ENCODE measurements at places on chromosomes 5 and 9.

GRCh38 chr5:96316487-96316886 lies 116.6 kb downstream of the PCSK1 start:
- DNase-seq, result no peak

DNA sequence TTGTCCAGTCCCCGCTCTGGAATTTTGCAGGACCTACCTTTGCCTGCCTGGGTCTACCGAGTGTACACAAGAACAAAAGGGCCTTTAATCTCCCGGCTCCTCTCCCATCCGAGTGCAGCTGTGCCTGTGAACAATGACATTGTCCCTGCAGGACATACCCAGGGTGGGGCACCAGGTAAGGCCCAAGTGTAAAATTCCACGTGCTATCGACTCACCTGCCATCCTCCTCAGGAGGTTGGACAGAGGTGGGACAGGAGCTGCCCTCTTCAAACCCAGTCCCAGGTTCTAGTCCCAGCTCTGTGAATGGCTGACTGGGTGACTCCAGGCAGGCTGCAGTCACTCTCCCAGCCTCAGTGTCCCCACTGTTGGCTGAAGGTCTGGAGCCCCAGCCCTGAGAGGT lies 159.6 kb upstream of the ALDH1B1 start:
- DNase-seq, result no peak

DNA sequence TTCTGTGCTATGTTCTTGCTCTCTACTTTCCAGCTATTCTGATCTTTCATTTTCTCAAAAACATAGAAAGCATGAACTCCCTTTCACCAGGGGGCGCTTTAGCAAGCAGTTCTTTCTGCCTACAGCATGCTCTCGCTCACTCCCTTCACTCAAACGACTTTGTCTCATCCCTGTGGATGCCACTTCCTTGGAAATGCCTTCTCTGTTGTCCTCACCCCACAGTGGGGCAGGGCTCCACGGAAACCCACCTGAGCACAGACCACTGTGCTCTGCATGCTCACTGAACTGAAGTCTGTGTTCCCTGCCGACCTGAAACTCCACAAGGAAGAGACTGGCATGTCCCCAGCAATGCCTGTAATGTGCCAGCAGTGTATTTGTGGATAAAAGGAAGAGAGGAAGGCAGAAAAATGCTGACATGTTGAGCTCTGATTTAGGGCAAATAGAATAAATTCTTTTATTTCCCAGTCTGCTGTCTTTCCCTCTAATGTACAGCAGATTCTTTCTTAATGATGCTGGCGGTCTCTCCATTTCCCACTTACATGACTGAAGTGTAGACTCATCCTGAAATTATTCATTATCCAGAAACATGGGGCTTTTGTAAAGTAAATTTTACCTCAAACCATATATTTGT lies 4.9 kb upstream of the ROR2 start:
- DNase-seq, result no peak

GRCh38 chr5:387491-388265 lies 55.3 kb upstream of the EXOC3 start:
- no peak for DNase-seq

- no peak for DNase-seq
Measured at GRCh38 chr9:127162864-127163365, 40.5 kb upstream of the ANGPTL2 start.

- no peak for DNase-seq
Measured at GRCh38 chr5:93800988-93801811, 59.8 kb upstream of the POU5F2 start.

- no peak for DNase-seq
Measured at GRCh38 chr5:139659695-139660101, 11.5 kb downstream of the CXXC5 start.

DNA sequence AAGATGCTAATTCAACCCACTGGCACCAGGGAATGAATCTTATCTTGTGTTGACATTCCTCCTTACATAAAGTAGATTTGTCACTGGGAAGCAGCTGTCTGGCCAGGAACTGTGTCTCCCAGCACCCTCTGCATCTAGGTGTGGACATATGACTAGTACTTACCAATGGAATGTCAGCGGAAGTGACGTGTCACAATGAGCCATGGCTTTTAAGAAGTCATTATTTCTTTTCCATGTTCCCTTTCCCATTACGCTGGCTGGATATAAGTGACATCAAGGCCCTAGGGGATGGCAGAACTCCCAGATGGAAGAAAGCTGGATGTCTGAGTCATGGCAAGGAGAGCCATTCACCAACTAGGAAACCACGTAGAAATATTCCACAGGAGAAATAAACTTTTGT lies 84.7 kb upstream of the MAST4 start:
- no peak for DNase-seq

GRCh38 chr5:77560677-77561263 lies 68.7 kb upstream of the WDR41 start:
- DNase-seq, result no peak

DNA sequence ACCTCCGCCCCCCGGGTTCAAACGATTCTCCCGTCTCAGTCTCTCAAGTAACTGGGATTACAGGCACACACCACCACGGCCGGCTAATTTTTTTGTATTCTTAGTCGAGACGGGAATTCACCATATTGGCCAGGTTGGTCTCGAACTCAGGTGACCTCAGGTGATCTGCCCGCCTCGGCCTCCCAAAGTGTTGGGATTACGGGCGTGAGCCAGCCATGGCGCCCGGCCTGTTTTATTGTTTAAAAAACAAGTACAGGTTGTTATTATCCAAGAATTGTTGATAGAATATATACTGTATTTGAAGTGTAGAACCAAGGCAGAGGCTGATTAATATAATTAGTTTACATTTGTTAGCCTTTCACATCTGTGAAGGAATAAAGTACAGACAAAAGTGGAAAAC lies 8.9 kb downstream of the PARP8 start:
- no peak for DNase-seq

- DNase-seq, result no peak
Measured at GRCh38 chr9:88960632-88961031, 30.6 kb upstream of the S1PR3 start.

DNA sequence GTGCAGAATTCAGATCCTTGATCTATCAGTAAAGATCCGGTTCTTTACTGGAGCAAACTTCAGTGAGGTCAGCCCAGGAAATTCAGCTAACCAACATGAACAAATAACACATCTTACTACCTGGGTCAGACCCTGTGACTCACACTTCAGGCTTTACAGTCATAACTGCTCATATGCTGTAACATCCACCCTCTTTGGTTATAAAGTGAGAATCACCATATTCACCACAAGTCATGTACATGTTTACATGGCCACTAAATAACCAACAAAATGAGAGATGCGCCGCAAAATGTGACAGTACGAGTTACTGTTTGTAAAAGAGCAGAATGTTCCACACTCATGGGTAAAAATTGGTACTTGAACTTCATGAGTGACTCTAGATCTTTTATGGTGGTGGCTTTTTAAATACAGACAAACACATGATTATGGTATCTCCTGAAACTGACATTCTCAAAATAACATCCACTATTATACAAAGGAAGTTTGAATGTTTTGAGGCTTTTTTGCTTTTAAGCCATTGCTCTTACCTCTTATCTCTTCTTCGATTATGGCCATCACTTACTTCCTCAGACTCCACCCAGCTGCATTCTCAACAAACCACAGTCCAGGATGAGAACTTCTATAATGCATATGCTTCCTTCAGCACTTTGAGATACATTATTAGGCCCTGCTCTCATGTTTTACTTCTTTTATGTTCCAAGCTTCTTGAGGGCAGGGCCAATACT lies 516.6 kb downstream of the RAB3C start:
- DNase-seq, result no peak

DNA sequence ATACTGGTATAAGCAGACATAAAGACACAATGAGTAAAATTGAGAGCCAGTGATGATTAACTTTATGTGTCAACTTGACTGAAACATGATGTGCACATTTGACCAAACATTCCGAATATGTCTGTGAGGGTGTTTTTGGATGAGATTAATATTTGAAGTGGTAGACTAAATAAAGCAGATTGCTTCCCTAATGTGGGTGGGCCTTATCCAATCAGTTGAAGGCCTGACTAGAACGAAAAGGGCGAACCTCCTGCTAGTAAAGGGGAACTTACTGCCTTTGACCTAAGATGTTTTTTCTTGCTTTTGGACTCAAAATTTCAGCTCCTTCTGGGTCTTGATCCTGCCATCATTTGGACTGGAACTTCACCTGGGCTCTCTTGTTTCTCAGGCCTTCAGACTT lies 1387.7 kb upstream of the CDH6 start:
- no peak for DNase-seq

GRCh38 chr9:93680443-93681268 lies 104.3 kb downstream of the PHF2 start:
- no peak for DNase-seq

GRCh38 chr9:32783168-32783891 lies at the start of gene TMEM215:
Gene TMEM215 (plus strand): TSS chr9:32783540. CDS start chr9:32784184, 644 bp downstream.
- DNase-seq, result no peak

DNA sequence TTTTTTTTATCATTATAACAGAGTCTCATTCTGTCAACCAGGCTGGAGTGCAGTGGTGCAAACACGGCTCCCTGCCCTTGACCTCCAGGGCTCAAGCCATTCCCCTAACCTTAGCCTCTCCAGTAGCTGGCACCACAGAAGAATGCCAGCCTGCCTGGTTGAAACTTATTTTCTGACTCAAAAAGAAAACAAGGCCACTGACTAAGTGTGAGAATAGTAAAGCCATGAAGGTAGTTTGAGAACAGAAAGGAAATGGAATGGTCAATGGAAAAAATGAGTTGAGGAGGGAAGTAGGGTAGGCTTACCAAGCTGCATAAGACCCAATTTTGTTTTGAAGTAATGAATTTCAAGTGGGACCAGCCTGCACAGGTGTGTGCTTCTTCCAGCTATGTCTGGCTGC lies 82.8 kb upstream of the RORB start:
- no peak for DNase-seq

- DNase-seq, result no peak
Measured at GRCh38 chr5:179192891-179193470, 132.8 kb downstream of the ZNF354C start.

DNA sequence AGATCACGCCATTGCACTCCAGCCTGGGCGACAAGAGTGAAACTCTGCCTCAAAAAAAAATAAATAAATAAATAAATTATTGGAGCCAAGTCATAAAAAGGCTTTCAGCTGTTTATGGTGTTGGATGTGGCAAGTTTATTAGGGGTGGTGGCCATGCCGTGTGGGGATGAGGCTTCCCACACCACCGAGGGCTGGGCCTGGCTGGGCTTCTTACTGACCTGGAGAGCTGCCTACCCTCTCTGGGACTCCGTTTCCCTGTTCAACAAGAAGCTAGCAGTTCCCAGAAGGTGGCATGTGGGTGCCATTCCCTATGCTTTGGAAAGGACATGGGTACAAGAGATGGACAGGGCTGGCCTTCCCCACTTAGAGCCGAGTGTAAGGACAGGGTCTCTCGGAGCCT lies 22.6 kb downstream of the GPRIN1 start:
- no peak for DNase-seq

GRCh38 chr5:15371184-15371583 lies 128.8 kb upstream of the FBXL7 start:
- DNase-seq, result no peak

DNA sequence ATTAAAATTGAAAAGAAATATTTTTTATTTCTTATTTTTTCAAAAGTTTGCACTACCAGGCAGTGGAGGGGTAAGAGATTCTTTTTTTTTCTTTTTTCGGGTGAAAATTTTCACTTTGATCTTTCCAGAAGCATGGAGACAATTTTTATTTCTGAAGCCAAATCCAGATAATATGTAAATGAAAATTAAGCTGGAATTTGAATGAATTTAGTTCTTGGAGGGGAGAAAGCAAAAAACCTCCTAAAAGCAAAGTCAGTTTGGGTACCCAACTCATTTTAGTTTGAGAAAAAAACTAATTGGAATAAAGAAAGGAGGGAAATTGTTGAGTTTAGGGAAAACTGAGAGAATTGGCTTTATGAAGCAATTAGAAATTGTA lies 872 bp downstream of the ZNF618 start:
- no peak for DNase-seq

GRCh38 chr9:138071731-138072130 lies 194.1 kb downstream of the CACNA1B start:
- DNase-seq, result no peak

DNA sequence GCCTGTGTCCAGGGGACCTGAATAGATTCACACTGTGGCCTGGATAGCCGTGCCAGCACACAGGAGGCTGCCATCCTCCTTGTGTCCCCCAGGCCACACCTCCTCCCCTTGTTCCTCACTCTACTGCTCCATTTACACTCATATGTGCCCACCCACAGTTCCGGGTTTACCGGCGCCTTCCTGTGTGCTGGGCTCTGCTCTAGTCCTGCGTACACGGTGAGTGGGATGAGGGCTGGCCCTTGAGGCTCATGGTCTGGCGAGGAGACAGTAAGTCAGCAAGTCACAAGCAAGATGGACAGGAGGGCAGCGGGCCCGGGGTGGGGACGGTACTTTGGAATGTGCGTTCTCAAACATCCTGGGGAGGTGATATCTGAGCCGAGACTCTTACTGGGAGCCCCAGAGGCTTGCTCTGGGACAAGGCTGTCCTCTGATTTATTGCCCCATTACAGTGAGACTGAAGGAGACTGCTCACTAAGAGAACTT lies 32.4 kb upstream of the NXNL2 start:
- no peak for DNase-seq

- no peak for DNase-seq
Measured at GRCh38 chr5:82628364-82628910, 350.3 kb upstream of the RPS23 start.

DNA sequence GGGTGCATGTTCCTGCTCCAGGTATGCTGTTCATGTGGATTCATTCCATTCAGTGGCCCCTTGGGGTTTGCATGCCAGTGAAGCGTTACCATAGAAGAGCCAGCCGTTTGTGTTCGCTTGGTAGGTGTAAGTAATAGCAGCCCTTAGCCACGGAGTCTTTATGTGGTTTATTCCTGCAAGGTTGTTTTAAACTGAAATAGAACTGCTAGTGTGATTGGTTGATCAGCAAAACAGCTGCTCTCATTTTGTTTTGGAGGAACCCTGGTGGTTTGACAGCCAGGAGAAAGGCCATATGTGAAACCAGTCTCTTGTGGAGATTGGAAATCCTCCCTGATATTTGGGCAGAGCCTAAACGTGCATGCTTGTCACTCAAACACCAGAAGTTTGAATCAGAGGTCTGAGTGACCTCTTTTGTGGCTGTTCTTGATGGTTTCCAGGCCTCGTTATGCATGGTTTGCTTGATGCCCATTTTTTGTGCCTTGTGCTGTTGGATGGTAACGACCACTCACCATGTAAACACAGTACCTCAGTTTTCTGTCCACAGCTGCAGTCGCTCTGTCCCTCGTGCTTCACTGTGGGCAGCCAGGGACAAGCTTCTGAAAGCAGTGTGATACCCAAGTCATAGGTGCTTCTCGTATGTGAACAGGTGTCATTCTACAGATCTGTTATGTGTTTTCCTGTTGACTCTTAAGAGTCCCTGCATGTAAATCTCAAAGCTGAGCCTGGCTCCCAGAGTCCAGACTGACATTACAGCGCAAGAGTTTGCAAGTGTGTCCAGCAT lies 58.3 kb upstream of the NXNL2 start:
- no peak for DNase-seq

DNA sequence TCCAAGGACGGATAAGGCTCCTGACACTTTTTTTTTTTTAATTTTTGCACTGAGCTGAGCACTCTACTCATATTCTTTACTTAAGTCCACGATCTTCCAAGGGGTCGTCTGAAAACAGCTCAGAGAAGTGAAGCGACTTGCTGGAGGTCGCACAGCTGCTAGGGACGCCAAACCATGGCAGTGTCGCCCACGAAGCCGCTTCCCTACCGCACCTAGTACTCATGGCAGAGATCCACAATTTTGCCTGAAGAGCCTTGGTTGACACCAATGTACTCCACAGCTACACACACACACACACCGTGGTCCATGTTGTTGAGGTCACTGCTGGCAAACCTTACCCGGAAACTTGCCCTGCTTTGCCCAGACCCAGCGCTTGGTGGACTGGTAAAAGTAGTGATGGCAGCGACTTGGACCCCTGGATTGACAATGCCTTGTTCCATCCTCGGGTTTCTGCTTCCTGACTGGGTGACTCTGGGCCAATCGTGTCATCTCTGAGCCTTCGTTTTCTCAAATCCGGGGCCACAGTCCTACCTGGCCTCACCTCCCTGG lies 521 bp upstream of the SLIT3 start:
- no peak for DNase-seq
